ENCODE measurements at places on chromosomes 3 and 15.

DNA sequence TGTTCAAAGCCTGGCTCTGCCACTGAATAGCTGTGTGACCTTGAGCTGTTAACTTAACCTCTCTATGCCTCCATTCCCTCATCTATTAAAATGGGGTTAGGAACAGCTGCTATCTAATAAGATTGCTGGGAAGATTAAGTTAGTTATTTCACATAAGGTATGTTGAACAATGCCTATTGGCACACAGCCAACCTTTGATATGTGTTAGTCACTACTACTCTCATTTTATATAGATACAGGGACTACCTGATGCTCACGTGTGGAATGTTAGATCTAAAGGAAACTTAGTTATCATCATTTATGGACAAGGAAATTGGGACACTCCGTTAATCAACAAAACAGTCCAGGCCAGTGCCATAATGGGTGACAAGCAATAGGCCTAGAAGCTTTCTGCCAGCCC lies 332.4 kb upstream of the PPP2R3A start:
- no peak for DNase-seq

- DNase-seq: no peak
These were observed 19.9 kb downstream of the NOX5 start for GRCh38 chr15:69034352-69034751.

- no peak for DNase-seq
These were observed 13.2 kb downstream of the CLASP2 start for GRCh38 chr3:33704891-33705290.

DNA sequence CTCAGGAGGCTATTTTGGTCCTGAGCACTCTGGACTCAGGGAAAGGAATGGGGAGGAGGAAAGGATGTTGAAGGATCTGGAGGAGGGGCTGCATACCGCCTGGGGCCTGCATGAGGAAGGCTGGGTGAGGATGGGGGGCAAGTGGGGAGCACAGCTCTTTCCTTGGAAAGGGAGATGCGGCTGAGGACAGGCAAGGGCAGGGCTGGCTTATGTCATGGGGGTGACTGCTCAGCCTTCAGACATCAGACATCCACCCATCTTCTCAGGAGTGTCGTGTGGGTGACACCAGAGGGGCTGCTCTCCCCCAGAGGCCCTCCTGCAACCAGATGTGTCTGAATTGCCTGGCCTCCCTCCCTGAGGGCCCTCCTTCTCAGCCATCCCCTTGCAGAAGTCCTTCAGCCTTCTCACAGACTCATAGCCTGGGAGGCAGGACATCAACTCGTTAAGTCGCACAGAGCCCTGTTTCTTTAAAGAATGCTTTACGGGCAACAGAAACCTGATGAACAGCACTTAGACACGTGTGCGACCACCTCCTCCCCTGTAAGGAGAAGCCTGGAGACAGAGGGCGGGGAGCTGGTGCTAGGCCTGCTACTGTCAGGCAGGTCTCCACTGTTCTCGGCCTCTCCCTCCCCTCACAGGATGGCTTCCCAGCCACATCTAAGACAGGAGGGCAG lies 252.3 kb downstream of the OCA2 start:
- DNase-seq: no peak

DNA sequence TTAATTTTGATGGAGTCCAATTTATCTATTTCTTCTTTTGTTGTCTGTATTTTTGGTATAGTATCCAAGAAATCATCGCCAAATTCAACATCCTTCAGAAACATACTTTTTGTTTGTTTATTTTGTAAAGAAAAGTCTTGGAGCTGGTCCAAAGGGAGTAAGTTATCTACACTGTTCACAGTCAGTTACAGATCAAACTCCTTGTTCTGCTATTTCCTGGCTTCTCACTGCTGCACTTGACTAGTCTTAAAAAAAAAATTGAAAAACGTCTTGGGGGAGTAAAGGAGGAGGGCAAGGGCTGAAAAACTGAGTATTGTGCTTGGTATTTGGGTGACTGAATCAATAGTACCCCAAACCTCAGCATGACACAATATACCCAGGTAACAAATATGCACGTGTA lies 105.6 kb downstream of the NFKBIZ start:
- DNase-seq: no peak

DNA sequence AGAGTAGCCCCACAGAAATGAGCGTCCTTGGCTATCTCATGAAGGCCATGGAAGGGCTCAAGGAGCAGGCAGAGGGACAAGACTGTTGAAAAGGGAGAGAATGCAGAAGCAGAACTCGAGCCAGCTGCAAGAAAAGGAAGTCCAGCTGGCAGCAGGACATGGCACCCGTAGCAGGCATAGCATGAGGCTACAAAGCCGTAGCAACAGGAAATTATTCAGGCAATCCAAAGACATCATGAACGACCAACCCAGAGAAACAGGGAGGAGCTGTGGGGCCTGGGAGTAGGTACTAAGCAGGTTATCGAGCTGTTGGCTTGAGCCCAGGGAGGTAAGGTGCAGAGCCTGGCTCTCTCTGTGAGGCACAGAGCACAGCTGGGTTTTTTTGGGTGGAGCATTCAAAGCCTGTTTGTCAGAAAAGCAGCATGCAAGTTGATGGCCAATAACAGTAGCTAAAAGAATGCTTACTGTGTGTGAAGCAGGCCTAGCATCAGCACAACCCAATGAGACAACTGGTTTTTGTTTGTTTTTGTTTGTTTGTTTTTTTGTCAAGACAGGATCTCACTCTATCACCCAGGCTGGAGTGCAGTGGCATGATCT lies 144.0 kb upstream of the SMAD3 start:
- peak; percentile 77 for DNase-seq

DNA sequence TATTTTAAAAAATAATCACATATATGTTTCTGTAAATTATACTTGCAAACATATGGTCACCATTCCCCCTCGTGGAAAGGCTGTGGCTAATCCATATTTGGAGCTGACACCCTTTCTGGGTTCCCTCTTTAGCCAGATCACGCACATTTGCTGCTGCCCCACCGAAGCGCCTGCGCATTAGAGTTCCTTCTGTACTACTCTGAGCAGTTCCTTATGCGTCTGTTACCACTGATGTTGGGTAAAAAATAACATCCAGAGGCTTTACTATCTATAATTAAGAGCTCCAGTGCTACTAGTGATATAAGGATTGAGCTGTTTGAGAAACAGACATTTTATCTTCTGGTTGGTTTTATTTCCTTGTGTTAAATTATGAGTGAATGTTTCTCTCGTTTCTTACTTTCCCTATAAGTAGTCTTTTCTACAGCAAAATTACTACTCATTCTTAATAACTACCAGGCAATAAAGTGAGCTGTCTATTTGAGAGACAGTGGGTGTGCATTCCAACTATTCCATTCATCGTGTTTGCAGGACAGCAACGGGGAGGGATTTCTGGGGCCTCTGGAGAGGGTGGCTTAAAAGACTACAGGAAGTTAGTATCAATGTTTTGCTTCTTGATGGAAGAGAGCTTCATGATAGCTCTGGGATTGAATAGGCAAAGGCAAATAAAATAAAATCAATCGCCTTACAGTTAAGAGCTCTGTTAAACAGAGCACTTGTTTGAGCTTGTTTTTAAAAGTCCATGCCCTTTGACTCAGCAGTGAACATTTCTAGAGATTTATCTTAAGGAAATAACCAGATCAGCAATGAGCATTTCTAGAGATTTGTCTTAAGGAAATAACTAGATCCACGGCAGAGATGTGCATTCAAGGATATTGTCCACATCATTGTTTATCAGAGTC lies 245.2 kb downstream of the CD47 start:
- no peak for DNase-seq

- no peak for DNase-seq
These were observed 35.9 kb upstream of the ZNF774 start for GRCh38 chr15:90316139-90316538.

- no peak for DNase-seq
These were observed 443.3 kb downstream of the VGLL3 start for GRCh38 chr3:86547692-86548091.

GRCh38 chr3:119356646-119357045 lies 62.5 kb downstream of the ARHGAP31 start:
- DNase-seq: no peak

GRCh38 chr3:58047826-58048225 lies 39.6 kb downstream of the FLNB start:
- no peak for DNase-seq

DNA sequence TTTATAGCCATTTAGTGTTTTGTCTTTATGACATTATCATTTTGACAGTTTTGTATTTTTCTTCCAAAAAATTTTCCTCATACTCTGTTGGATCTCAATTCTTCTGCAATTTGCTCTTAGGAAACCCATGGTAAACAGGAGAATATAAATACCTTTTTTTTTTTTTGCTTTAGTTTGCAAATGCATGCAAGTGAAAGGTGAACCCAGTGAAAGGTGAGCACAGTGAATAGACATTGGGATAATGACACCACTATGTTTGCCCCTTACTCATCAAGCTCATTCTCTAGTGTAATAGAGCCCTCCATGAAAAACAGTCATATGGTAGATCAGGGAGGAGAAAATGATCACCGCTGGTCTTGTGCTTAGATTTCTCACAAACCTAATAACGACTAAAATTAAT lies 59.0 kb upstream of the TRPC1 start:
- DNase-seq: no peak

GRCh38 chr3:35291471-35292236 lies 347.7 kb upstream of the ARPP21 start:
- DNase-seq: no peak

Measured in muscle of leg (tissue), 16 donors.